ENCODE measurements at places on chromosomes 13 and 19.

DNA sequence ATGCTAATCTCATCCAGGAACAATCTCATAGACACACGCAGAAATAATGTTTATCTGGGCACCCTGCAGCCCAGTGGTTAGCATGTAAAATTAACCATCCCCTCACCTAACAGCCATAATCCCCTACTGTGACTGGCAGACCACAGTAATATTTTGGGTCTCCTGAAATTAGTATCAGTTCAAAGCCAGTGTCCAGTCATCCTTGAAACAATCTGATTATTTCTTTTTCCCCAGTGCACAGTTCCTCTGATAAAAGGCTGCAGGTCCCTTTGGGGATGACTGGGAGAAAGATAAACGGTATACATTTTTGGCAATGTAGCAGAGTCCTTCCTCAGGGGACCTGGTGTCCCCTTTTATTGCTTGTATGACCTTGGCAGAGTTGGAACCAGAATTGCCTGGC, 50.4 kb upstream of the CYSLTR2 start:
- no peak for DNase-seq

DNA sequence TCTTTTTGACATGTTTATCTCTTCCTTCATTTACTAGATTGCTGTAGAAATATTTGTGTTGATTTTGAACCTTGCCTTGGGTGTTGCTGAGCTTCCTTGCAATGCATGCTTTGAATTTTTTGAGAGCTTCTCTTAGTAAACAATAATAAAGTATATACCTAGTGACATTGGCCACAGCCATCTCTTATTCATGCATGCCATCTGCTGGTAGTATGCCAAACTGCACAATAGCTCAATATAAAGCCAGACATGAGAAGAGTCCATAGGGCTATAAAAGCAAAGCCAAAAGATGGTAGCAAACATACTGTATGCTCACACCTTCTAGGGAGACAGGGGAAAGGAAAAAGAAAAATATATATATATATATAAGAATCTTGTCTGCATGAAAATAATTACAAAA, 18.9 kb upstream of the ZSCAN5A start:
- DNase-seq, result peak; percentile 38

GRCh38 chr13:61362522-61362921, 53.1 kb downstream of the PCDH20 start:
- no peak for DNase-seq

GRCh38 chr19:45978156-45978555, 4.5 kb upstream of the NOVA2 start:
- no peak for DNase-seq

- DNase-seq, result no peak
Measured at GRCh38 chr19:9189535-9189934, 10.8 kb downstream of the OR7D2 start.

DNA sequence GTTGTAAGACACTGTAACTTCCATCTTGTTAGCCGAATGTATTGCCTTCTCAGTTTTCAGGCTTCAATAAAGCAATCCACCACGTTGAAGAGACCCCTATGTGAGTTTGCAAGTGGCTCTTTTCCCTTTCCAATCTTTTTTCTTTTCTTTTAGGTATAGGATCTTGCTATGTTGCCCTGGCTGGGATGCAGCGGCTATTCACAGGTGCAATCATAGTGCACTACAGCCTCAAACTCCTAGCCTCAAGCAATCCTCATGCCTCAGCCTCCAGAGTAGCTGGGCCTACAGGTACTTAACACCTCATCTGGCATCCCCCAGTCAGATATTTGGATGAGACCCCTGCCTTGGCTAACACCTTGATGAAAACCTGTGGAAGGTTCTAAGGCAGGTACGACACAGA, 33.5 kb upstream of the FEM1A start:
- DNase-seq, result no peak
